ENCODE measurements at places on chromosomes 6 and 20.
A peak's percentile ranks its signal among the peaks of the same experiment; 100 is the strongest.

DNA sequence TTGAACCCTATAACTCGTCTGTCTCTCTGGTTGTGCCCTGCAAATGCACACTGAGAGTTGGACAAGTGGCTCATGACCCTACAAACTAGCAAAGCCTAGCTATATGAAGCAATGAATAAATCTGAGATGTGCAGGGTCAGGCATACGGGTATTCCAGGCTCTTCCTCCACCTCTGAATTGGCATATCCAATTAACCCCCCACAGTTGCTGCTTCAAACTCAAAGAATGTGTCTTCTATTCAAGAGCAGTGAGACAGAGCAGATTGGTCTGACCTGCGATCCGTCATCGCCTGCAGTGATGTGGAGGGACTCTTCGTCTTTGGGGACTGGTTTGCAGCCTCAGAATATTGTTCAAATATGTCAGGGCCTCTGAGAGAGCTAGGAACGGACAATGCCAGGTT is 59.8 kb downstream of the LAMP5 start:
- no peak for DNase-seq

GRCh38 chr6:77341058-77341986 is 122.0 kb downstream of the HTR1B start:
- no peak for DNase-seq

GRCh38 chr6:31114970-31115849 is 610 bp downstream of the PSORS1C1 start:
- peak; percentile 35 for DNase-seq

- DNase-seq: no peak
Measured at GRCh38 chr6:137768935-137769334, 98.1 kb upstream of the TNFAIP3 start.

- DNase-seq: no peak
Measured at GRCh38 chr20:62151225-62151624, 7.7 kb downstream of the SS18L1 start.

DNA sequence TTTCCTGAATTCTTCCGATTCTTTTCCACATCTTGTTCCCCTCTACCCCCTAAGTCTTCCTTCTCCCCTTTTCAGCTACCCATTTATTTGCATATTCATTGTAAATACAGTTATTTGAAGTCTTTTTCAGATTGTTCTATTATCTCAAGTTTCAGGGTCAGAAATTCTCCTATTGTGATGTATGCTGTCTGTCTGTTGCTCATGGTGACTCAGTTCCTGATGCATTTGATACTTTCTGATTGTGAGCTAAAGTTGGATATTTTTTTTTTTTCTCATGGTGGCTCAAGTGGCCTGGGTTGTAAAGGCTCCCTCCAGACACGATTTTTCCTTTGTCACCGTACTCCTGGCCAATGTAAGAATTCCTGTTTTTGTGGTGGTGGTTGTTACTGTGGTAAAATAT is 4.9 kb upstream of the PI16 start:
- no peak for DNase-seq

DNA sequence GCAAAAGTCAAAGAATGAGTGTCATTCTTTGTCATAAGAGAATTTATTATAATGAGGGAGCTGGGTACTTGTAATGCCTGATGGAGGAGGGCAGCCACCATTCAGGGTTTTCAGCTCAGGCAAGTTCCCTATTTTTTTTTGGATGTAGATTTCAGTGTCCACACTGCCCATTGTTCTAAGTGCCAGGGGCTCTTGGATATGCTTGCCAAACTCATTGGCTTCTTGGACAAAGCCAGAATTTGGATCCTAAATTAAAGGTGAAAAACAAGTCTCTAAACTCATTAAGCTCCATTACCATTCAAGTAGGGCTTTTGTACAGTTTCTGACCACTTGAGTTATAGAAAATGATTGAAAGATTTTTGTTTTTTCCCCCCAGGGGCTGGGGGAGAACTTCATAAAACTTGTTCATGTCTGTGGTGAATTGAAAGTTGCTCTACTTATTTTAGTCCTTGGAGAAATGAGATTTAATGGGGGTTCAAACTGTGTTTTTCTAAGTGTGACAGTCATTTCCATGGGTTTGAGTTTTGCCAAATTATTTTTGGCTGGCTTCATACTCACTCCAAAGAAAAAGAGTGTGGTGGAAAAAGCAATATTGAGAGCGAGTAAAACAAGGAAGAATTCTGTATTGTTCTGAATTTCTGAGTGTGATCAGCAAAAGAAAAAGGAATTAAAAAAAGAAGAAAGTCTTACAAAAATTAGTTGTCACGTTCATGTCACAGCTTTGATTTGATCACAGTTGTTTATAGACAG is 46.0 kb downstream of the TIAM2 start:
- no peak for DNase-seq

- no peak for DNase-seq
Measured at GRCh38 chr6:66628917-66629316, 921.9 kb upstream of the EYS start.

Measured in HTR-8/SVneo (cell line).